ENCODE measurements at places on chromosomes 16 and 17.

- peak overlapping the region; percentile 80 for H3K4me3 ChIP-seq
- peaks cover 3% of the 10 kb centered on the region for H3K36me3 ChIP-seq
- peak; percentile 75 for DNase-seq
- peaks cover 10% of the 10 kb centered on the region for H3K27me3 ChIP-seq
- peaks cover 27% of the 10 kb centered on the region for H3K4me1 ChIP-seq
Measured at GRCh38 chr16:3157229-3158025, 22.6 kb downstream of the ZNF213 start.

- no peak overlapping the region for H3K27ac ChIP-seq
- DNase-seq, result no peak
- peaks cover 30% of the 10 kb centered on the region for H3K36me3 ChIP-seq
- no peaks in the 10 kb centered on the region for H3K27me3 ChIP-seq
- H3K4me1 ChIP-seq, result no peaks in the 10 kb centered on the region
Measured at GRCh38 chr16:70786020-70786755, 14.8 kb downstream of the VAC14 start.

DNA sequence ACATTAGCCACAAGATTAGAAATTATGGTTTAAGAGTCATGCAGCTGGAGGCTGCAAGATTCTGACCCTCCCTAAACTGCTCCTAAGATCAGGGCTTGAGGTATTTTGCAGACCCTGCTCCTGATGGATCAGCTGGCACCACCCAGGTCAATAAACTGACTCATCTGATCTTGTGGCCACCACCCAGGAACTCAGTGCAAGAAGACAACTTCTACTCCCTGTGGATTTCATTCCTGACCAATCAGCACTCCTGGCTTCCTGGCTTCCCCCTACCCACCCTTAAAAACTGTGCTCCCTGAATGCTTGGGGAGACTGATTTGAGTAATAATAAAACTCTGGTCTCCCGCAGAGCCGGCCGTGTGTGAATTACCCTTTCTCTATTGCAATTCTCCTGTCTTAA is 25.0 kb upstream of the MILR1 start:
- H3K4me3 ChIP-seq, result no peak overlapping the region
- no peak for DNase-seq
- H3K27me3 ChIP-seq, result no peaks in the 10 kb centered on the region
- no peaks in the 10 kb centered on the region for H3K36me3 ChIP-seq

DNA sequence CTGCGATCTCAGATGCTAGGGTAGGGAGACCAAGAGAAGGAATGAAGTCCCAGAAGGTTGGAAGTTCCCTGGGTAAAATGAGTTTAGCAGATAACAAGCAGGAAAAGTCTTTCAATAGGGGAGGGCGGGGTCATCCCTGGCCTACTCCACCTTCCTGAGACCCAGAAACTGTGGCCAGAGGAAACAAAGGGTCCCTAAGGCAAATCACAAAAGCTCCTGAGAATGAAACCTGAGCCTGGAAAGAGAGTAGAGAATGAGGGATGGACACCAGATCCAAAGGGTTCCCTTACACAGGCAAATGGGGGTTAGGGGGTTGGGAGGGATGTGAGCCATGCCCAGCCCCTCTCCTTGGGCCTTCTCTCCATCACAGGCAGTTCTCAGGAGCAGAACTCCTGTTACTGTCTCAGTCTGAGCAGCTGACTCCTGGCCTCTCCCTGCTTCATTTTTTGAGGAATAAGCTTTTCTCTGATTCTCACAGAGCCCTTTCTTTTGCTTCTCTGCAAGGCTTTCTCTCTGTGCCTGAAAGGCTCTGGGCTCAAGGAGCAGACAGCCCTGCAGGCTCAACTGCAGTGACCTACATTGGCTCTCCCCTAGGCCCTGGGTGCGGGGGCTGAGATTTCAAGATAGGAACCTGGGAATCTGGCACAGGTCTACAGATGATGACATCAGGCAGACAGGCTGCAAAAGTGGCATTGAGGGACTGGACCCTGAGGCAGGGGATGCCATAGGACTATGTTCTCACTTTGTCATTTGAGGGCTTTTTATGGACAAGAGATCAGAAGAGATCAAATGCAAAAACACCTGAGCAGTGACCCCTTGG is 9.8 kb upstream of the NR1D1 start:
- H3K36me3 ChIP-seq, result no peaks in the 10 kb centered on the region
- DNase-seq, result no peak

DNA sequence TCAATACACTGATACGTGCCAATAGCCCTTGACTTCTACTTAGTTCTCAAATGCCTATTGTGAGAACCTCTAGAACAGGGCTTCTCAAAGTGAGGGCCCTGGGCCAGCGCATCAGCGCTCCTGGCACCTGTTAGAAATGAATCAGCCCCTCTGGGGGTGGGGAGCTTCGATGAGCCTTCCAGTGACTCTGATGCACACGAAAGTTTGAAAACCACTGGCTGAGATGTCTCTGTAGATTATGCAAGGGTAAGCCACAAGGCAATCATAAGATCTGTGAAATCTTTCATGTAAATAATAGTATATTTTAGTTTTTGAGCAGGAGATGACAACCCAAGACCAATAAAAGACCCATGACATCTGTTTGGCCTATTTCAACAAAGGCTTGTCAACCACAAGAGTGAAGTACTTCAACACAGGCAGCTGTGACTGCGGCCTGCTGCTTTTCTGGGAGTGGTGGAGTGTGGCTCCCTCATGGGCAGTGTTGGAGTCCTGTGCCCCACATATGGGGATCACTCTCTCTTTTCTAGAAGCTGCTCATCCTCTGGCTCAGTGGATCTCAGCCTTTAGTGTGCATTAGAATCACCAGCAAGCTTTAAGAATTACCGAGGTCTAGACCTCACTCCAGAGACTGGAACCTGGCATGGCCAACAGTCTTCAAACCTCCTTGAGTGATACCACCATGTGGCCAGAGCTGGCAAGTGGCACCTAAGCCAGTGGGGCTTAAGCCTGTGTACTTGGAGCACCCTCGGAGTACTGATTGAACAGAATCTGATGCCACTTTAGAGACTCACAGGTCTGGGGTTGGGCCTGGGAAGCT is 5.8 kb downstream of the MTHFSD start:
- H3K36me3 ChIP-seq, result peaks cover 29% of the 10 kb centered on the region
- H3K4me1 ChIP-seq, result peaks cover 12% of the 10 kb centered on the region
- no peaks in the 10 kb centered on the region for H3K27me3 ChIP-seq
- peak; percentile 37 for DNase-seq
- H3K4me3 ChIP-seq, result no peak overlapping the region
- no peak overlapping the region for H3K27ac ChIP-seq

DNA sequence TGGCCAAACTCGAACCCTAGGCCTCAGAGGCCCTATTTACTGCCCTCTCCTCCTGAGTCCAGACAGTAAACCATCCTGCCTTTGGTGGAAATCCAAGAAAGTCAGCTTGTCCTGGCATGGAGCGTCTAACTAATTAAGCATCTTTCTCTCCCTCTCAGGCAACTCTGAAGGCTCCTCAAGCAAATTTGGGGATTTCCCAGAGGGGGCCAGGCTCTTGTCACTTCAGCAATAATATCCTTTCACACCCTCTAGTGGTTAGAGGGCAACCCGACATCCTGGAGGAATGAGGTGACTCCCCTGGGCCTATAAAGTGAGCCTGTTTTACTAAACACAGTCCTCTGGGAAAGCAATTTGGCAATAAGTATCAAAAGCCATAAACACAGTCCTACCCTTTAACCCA is 60.4 kb downstream of the NOG start:
- DNase-seq, result peak; percentile 86
- no peaks in the 10 kb centered on the region for H3K36me3 ChIP-seq
- no peaks in the 10 kb centered on the region for H3K27me3 ChIP-seq
- peak overlapping the region; percentile 8 for H3K27ac ChIP-seq
- H3K4me3 ChIP-seq, result no peak overlapping the region

DNA sequence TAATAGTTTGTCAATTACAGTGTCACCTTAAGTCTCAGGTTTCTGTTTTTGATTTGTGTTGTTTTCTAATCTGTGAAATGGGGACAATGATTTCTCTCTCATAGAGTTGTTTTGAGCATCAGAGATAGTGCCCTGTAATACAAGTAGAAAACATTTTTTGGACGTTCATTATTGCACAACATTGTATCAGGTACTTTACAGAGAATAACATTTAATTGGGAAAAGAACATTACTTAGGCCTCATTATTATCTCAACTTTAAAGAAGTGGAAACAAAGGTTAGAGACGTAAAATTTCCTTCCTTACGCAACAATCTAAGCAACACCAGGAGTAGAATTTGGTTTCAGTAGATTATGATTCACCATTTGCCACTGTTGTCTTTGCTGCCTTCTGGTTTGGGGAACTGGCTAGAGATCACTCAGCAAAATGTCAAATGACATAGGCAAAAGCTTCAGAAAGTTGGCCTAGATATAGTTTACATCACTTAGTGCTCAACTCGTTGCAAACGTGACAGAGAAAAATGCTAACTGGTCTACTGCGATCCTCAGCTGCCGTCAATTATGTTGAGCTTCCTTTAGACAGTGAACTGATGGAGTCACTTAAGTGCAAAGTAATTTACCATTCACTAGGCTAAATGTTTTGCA is 1026.8 kb downstream of the CDH11 start:
- no peaks in the 10 kb centered on the region for H3K4me1 ChIP-seq
- H3K36me3 ChIP-seq, result no peaks in the 10 kb centered on the region
- no peaks in the 10 kb centered on the region for H3K27me3 ChIP-seq
- no peak for DNase-seq
- no peak overlapping the region for H3K27ac ChIP-seq
- no peak overlapping the region for H3K4me3 ChIP-seq

- DNase-seq, result peak; percentile 93
- H3K27me3 ChIP-seq, result no peaks in the 10 kb centered on the region
- peaks cover 66% of the 10 kb centered on the region for H3K36me3 ChIP-seq
- H3K4me1 ChIP-seq, result peaks cover 82% of the 10 kb centered on the region
- peak overlapping the region; percentile 92 for H3K27ac ChIP-seq
- peak overlapping the region; percentile 83 for H3K4me3 ChIP-seq
Measured at GRCh38 chr17:64385187-64386083, 5.2 kb downstream of the PECAM1 start.

DNA sequence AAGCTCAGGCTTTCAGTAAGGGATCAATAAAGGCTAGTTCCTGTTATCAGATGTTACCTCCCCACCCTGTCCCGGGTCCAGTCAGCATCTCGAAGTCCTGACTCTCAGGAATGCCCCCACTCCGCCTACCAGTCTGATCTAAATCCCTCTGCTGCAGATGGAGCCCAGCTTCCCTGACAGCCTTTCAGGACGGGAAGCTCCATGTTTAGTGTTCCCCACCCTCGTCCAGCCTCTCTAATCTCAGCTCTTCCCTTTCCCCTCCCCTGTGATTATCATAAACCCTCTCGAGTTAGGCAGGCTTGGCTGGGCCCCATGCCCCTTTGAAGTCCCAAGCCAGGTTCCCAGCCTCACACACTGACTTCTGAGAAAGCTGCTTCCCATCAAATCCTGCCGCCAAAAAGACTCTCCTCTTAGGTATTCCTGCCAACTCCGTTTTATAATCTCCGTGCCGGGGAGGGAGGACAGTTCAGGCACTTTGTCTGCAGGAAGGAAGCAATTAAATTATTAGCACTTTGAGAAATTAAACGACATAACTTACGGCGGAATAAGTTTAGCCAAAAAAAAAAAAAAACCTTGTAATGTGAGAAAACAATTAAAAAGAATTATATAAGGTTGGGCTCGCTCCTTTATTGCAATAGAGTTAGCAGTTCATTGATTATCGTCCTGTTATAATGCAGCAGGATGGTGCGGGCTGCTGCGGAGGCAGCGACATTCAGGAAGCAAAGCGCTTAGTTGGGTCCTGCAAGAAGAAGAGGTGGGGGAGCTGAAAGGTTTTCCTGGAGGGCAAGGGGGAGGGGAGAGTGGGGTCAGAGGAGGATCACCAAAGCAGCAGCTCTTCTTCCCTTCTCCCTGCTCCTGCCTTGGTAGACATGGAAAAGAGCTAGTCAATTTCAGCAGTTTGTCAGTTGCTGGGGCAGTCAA is 16.8 kb upstream of the ETV4 start:
- no peak overlapping the region for H3K27ac ChIP-seq
- DNase-seq, result no peak
- H3K4me3 ChIP-seq, result no peak overlapping the region
- H3K27me3 ChIP-seq, result peaks cover 27% of the 10 kb centered on the region
- no peaks in the 10 kb centered on the region for H3K36me3 ChIP-seq

- H3K27ac ChIP-seq, result no peak overlapping the region
- H3K27me3 ChIP-seq, result no peaks in the 10 kb centered on the region
- peaks cover 2% of the 10 kb centered on the region for H3K36me3 ChIP-seq
Measured at GRCh38 chr16:15559176-15559575, 83.8 kb downstream of the MARF1 start.

GRCh38 chr17:6245301-6246177 is 175.4 kb downstream of the WSCD1 start:
- H3K4me1 ChIP-seq, result no peaks in the 10 kb centered on the region
- no peaks in the 10 kb centered on the region for H3K36me3 ChIP-seq
- H3K4me3 ChIP-seq, result no peak overlapping the region
- H3K27me3 ChIP-seq, result peaks cover 12% of the 10 kb centered on the region
